ENCODE measurements at places on chromosomes 1 and 21.

DNA sequence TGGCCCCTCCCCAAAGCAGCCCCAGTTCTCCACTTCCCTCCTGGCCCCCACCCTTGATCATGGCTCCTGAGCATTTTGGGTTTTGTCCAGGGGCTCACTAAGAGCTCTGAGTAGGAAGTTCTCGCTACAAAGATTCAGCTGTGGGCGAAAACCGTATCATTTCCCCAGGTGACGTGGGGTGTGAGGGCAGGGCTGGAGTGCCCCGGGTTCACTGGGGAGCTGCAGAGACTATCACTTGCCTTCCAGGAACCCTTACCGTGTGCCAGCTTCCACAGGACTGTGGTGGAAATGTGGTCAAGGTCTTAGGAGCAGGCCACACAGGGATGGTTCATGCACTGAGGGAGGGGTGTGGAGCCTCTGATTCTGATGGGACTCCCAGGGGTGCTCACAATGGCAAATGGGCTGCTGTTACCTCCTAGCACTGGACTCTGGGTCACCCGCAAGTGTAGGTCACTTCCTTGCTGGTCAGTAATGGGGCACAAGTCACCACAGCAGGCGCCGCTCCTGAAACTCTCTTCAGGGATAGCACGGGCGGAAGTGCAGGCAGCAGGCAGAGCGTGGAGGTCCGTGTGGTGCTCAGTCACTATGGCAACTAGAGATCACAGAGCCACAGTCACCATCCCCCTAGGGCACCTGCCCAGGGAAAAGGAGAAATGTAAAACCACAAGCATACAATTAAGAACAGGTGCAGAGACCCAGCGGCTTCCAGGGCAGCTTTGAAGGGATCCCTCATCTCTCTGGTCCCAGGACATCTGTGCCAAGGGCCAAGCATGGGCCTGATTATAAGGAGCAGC is 35.4 kb downstream of the RSPH1 start:
- DNase-seq = no peak

DNA sequence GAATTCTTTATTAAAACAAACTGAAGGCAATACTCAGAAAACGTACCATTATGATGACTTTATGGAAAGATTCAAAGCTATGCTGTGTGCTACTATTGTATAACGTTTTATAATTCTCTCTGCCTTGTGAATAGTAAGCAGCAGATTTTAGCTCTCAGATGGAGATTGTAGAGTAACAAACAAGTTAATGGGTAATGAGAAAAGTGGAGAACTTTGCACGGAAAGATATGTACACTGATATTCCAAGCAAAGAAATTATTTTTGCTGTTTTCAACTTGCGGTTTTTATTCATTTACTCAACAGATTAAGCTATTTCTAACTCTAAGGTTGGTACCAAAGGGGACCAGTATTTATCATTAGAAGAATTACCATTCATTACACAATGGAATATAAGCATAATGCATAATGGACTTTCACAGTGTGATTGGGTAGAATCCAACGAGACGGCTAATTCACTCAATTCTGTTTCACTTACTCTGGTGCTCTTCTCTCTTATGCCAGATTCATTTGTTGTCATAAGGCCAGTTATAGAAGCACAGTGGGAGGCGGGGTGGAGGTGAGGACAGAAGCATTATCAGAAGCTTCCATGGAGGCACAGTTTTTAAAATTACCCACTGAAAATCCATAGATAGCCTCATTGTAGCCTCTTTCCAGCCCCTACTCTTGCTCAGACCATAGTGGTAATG is 38.6 kb downstream of the ATP1B1 start:
- no peak for DNase-seq

- DNase-seq = no peak
Observed at GRCh38 chr1:204577794-204578478, 61.7 kb downstream of the MDM4 start.

DNA sequence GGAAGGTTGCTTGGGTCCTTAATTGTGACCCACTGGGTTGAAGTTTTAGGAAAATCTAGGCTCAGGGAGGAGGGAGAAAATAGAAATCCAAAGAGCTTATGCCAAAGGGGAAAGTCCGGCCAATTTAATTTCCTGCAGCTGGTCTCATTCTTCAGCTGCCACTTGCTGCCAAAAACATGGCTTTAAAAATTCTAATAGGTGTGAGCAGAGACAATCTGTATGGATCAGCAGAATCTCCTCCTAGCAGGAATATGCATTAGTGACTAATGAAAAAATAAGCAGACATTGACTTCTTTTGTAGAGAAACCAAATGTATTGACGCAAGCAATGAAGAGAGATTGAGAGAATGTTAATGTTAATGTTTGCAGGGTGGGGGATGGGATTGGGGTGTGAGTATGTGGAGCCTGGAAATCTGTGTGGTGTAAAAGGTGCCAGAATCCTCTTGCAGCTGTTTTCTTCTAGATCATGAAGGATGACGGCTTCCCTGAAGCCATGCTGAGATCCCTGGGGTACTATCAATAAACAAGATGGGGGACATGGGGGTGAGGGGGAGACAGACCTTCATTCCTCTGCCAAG is 35.3 kb downstream of the VWA5B1 start:
- no peak for DNase-seq

GRCh38 chr1:229258031-229258756 is 12.7 kb upstream of the RAB4A start:
- peak; percentile 57 for DNase-seq

DNA sequence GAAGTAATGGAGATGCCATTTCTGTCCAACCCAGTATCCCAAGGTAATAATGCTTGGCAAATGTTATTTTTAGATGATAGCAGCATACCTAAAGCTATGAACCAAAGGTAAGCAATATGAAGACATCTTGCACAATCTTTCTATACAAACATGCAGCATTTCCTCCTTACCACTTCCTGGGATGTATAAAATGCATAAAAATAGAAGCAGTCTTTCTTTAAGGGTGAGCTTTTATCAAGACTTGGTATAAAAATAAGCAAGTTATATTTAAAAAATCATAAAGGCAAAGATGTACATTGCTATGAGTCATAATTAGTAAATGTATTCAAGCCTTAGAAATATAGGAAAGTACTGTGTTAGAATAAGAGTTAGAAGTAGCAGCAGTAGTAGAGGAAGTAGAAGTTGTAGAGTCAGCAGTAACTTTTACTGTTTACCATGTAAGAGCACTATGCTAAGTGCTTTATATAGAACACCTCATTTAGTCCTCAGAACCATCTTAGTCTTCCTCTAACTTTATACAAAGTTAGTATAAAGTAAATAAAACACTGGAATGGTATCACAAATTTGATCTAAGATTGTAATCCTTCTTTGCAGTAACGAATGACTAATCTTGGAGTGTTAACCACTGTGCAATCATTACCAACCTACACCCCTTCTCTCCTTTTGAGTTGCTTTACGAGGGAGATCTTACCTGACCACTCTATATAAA is 371.3 kb downstream of the VAV3 start:
- DNase-seq = peak; percentile 3

DNA sequence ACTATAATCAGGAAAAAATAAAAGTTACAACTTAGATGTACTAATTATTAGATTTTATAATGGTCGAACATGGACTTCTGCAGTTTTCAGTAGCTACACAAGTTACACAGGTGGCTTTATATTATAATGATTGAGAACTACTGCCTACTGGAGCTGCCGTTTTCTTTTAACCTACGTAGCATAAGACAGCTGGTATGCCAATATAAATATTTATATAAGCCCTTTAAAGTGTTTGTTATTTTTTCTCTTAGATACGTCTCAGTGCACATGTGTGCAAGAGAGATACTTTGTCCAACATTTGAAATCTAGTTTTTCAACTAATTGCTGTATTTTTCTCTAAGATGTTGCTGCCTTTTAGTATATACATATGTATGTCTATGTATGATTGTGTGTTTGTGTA is 42.4 kb downstream of the PDC start:
- DNase-seq = peak; percentile 21

GRCh38 chr1:209443361-209443931 is 140.1 kb upstream of the CAMK1G start:
- no peak for DNase-seq

DNA sequence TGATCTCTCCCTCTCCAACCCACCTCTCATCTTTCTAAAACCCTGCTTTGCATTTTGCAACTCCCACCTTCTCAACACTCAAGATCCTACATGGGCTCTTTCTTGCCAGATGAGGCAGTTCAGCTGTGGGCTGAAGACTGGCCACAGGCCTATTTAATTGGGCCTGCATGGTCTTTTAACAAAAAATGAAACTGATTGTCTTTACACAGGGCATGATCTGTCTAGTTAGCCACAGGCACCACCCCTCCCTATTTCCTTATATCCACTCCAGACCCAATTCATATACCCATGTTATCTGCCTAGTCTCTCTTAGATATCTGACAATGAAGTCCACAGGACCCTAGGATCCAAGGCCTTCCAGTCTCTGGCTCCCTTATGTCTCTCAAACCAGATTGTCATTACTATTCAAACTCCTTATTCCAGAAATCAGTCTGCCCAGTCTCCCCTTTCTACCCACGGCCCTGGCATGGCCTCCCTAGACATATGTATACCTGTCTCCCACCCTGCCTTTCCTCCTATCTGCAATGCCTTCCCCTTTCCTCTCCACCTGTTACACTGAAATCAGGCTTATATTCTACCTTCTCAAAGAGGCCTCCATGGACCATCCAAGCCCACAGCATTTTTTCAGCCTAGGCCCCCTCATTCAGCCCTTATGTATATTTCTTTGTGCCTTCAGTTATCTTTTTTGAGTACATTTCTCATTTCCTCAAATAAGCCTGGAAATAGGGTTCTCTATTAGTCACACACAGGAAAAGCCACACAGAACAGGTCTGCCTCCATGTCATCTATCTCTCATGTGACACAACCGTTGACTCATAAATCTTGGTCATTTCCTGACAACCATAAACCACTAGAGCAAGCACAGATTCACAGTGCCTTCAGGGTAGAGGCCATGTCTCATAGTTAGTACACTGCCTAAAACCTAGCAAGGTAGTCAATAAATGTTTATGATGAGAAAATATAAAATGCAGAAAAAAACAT is 39.0 kb downstream of the LPAR3 start:
- peak; percentile 42 for DNase-seq

- no peak for DNase-seq
Observed at GRCh38 chr1:204418174-204419063, 6.8 kb upstream of the PPP1R15B start.

GRCh38 chr1:60922304-60922703 is 160.1 kb upstream of the NFIA start:
- no peak for DNase-seq

- DNase-seq = peak; percentile 48
Observed at GRCh38 chr1:1291548-1292441, 11.6 kb downstream of the SCNN1D start.

DNA sequence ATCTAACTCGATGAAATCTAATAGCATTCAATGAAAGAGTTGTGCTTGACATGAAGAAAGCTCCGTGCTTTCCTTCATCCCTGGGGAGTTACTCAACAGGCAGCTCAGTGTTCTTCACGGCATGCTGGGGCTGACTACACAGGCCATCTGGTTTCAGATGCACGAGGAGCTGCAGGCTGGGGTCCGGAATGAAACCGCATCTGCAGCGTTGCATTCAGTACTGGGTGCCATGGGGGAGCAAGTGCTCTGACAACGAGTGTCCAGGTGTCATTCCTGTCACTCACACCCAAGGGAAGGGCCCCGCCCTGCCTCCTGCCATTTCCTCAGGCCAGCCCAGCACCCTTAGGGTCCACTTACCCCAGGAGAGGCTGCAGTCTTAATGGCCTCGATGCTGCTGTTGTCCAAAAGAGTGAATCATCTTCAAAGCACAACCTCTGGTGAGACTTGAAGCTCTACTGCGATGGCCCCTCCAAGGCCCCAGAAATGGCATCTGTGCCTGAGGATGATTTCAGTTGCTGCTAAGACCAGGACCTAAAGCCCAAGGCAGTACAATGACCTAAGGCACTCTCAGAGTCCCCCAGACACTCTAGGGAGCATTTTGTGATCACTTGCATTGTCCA is 61.4 kb downstream of the STUM start:
- no peak for DNase-seq

DNA sequence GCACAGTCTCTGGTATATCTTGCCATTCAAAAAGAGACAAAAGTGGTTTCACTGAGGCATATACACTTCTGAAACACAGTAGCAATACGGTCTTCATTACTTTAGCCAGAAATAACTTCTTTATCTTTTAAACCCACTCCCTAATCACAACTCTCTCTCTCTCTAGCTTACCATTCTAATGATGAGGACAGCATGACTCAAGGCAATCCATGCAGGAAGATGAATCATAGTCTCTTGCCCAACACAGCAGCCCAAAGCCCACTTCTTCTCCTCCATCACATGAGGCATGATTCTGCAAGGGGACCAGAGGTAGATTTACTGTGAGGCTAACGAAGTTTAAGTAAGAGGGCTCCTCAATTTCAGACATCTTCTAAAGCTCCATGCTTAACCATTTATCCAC is 285.0 kb upstream of the NR5A2 start:
- peak; percentile 58 for DNase-seq

DNA sequence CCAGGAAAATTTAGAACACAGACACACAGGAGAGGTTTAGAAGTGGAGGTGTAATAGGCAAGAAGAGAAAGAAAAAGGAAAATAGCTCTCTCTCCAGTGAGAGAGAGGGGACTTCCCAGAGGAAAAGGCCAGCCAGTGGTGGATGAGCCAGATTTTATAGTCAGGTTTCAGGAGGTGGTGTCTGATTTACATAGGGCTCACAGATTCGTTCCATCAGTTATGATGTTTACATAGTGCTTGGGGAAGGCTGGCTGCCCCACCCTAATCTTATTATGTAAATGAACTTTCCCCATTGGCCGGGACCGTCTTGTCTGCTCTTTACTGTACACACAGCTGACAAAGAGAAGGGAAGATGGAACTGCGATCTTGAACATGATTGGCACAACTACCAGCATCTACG is 797.3 kb downstream of the PLA2G4A start:
- peak; percentile 73 for DNase-seq

- no peak for DNase-seq
Observed at GRCh38 chr1:5291889-5292288, 637.5 kb downstream of the AJAP1 start.

- no peak for DNase-seq
Observed at GRCh38 chr1:236421850-236422516, 27.9 kb downstream of the EDARADD start.

GRCh38 chr1:176696109-176696508 is 233.1 kb downstream of the PAPPA2 start:
- peak; percentile 90 for DNase-seq

GRCh38 chr1:32411261-32411660 is 17.0 kb upstream of the BSDC1 start:
- no peak for DNase-seq

GRCh38 chr1:205256951-205257625 is 29.3 kb downstream of the TMCC2 start:
- no peak for DNase-seq

- no peak for DNase-seq
Observed at GRCh38 chr1:160436966-160437365, 36.6 kb downstream of the VANGL2 start.

GRCh38 chr1:162285149-162285561 is 91.5 kb downstream of the SPATA46 start:
- peak; percentile 11 for DNase-seq

GRCh38 chr1:152049291-152050083 is 12.7 kb upstream of the S100A11 start:
- DNase-seq = no peak

DNA sequence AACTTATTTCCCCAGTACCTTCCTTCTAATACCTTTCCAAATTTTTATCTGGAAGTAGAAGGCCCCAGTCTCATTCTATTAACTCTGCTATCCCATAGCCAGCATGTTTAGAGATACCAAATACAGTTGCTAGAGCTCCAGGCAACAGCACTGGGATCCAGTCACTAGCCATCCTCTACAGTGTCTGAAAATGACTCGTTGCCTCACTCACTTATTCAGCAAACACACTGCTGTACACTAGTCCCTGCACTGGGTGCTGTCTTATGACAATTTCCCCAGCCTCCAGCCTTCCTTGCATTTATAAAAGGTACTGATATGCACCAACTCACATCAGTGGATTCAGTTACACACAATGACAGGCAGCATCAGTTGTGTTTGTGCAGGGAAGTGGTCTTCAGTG is 179.0 kb downstream of the DSCAM start:
- no peak for DNase-seq
